ENCODE measurements at places on chromosomes 1 and 21.
A peak's percentile ranks its signal among the peaks of the same experiment; 100 is the strongest.

DNA sequence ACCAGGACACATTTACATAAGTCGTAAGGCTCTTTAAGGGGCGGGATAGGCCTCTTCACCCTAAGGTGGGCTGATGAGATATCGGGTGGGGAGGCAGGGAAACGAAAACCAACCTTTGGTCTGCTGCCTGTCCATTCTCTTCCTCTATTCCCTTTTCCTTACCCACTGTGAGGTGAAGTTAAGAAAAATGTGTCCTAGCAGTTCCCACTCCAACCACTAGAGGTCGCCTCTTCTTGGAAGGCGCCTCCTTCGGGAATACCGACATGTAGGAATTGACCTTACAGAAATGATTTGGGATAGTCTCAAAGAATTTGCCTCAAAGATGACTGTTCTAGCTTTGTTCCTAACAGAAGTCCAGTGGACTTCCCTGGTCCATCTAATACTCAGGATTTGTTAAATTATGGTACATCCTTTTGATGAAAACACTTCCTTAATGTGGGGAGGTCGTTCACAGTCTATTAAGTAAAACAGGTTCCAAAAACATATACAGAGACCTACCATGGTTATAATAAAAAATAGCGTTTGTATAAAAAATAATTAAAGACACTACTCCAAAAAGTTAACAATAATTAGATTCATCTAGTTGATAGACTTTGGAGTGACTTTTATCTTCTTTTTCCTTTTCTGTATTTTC, 14.1 kb downstream of the AZIN2 start:
- DNase-seq, result no peak

- DNase-seq, result no peak
Observed at GRCh38 chr1:193568512-193568911, 382.1 kb upstream of the B3GALT2 start.

- no peak for DNase-seq
Observed at GRCh38 chr1:121483234-121483633, 298.5 kb downstream of the SRGAP2C start.

DNA sequence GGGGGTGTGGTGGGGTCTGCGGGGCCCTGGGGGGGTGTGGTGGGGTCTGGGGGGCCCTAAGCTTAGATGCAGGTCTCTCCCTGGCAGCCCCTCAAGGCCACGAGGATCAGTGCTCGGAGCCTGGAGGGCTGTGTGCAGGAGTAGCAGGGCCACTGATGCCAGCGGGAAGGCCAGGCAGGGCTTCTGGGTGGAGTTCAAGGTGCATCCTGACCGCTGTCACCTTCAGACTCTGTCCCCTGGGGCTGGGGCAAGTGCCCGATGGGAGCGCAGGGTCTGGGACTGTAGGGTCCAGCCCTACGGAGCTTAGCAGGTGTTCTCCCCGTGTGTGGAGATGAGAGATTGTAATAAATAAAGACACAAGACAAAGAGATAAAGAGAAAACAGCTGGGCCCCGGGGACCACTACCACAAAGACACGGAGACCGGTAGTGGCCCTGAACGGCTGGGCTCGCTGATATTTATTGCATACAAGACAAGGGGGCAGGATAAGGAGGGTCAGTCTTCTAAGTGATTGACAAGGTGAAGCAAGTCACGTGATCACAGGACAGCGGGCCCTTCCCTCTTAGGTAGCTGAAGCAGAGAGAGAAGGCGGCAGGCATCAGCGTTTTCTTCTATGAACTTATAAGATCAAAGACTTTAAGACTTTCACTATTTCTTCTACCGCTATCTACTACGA, 8.7 kb downstream of the RNF223 start:
- DNase-seq, result no peak

DNA sequence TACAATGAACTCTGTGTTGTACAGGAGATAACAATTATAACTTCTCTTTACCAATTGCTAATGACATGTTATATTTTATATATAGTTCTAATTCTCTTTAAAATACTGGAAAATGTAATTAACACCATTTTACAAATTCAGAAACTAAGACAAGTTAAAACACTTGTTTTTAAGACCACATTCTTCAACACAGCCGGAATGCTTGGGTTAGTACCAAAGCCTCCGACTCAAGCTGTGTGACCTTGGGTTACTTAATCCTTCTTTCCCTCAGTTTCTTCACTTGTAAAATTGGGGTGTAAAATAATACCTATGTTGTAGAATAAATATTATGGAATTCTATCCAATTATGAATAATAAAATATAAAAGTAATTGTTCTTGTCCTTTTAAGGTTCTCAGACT, 378.7 kb downstream of the USH2A start:
- no peak for DNase-seq

DNA sequence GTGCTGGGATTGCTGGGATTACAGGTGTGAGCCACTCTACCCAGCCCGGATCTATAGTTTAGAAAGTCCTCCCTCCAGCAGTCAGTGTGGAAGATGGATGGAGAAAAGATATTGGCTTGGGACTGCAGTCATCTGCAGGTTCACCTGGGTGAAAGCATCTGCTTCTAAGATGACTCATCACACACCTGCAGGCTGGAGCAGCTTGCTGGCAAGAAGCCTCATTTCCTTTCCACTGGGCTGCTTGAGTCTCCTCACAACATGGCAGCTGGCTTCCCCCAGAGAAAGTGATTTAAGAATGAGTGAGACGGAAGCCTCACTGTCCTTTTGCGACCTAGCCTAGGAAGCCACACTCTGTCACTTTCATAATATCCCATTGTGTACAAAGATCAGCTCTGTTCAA, 50.0 kb downstream of the FOXO6 start:
- no peak for DNase-seq

GRCh38 chr1:207049974-207050391, 1.0 kb downstream of the YOD1 start:
- DNase-seq, result peak; percentile 15

DNA sequence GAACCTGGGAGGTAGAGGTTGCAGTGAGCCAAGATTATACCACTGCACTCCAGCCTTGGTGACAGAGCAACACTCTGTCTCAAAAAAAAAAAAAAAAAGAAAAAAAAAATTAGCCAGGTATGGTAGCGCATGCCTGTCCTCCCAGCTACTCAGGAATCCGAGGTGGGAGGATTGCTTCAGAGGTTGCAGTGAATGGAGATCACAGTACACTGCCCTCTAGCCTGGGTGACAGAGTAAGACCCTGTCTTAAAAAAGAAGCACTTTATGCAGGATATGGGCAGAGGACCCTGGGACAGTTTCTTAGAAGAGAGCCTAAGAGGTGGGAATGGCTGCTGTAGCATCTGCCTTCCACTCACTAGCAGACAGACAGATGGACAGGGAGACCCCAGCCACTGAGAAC, 23.0 kb downstream of the IQGAP3 start:
- no peak for DNase-seq

- no peak for DNase-seq
Observed at GRCh38 chr21:46025113-46025770, 43.7 kb downstream of the COL6A1 start.

GRCh38 chr1:207670997-207671396, 26.1 kb downstream of the CR1L start:
- no peak for DNase-seq

- no peak for DNase-seq
Observed at GRCh38 chr1:82318921-82319320, 518.2 kb downstream of the ADGRL2 start.

DNA sequence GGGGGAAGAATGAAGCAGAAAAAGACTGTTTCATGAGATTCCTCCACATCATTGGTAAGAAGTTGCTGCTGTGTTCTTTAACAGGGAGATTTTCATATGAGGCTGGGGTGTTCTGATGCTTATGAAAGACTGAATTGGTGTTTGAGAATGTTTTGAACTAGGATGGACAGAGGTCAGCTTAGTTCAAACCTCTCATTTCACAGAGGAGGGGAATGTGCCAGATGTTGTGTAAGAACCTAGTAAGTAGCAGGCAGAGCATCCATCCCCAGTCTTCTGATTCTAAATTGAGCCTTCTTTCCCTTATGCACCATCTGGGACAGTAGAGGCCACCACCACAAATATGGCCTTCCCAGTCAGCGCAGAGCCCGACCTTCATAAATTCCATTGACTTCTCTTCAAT, 43.7 kb downstream of the SAMD13 start:
- DNase-seq, result no peak

- DNase-seq, result no peak
Observed at GRCh38 chr1:65590279-65590678, 169.8 kb downstream of the LEPR start.

DNA sequence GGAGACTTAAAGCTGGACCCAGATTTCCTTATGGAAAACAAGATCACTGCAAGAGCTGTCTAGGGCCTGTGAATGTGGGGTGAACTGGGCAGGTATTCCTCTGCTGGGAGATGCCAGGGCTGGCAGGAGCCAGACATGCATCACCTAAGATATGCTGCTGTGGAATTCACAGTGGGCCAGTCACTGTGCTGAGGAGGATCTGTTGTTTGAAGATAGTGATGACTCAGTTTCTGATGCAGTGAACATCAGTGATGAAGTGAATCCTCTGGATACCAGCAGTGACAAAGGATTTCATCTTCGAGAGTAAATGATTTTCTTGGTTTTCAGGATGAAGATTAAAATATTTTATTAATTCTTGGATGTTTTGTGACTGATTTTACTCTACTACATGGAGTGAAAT, 29.9 kb upstream of the CAMSAP2 start:
- DNase-seq, result no peak

DNA sequence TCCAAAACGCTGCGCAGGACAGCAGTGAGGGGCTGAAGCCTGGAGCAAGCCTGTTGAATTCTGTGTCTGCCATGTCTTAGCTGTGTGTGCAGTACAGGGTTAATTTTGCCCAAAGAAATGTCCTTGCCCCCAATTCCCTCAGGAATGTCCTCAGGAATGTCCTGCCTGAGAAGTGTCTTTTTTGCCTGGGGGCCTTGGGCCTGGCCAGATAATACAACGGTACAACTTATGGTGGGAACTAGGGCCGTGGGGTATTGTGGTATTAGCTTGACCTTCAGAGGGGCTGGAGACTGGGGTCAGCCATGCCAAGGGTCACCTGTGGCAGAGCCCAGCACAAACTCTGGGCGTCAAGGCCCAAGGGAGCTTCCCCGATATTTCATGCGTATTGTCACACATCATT, 107.7 kb downstream of the AJAP1 start:
- DNase-seq, result no peak

GRCh38 chr1:68093737-68094136, 43.3 kb upstream of the DIRAS3 start:
- DNase-seq, result no peak

DNA sequence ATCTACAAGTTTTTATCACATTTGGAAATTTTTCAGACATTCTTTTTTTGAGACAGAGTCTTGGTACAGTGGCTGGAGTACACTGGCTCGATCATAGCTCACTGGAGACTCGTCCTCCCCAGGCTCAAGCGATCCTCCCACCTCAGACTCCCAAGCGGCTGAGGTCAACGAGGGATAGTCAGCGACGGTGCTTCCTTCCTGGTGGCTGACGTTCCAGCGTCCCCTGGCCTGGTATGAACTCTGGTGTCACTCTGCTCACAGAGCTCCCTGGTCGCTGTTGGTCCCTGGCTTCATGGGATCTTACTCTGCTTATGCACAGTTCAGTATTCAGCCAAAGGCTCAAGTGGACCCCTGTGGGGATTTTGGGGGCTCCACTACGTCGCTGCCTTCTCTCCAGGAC, 3.5 kb upstream of the ARHGEF16 start:
- no peak for DNase-seq

DNA sequence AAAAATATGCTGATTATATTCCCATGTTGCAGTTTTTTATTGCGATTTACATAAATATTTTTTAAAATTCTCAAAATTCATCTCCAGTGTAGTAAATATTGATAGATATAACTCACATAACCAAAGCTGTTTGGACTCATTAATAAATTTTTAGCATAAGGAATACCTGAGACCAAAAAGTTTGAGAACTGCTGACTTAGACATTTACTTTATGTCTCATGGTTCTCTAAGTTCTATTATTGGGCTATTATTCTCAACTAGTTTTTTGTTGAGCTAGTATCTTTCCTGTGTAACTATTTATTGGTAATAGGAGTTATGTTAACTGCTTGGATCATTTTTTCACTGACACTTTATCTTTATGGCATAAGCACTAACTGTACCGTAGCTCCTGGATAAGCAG, 1069.6 kb downstream of the ADGRL2 start:
- no peak for DNase-seq

- DNase-seq, result no peak
Observed at GRCh38 chr1:24963099-24963872, 33.2 kb upstream of the RUNX3 start.

GRCh38 chr1:188941986-188942385, 1535.7 kb downstream of the BRINP3 start:
- DNase-seq, result no peak

- DNase-seq, result no peak
Observed at GRCh38 chr21:35533893-35534292, 484.8 kb upstream of the RUNX1 start.

- DNase-seq, result no peak
Observed at GRCh38 chr21:35585878-35586277, 474.4 kb downstream of the SETD4 start.

DNA sequence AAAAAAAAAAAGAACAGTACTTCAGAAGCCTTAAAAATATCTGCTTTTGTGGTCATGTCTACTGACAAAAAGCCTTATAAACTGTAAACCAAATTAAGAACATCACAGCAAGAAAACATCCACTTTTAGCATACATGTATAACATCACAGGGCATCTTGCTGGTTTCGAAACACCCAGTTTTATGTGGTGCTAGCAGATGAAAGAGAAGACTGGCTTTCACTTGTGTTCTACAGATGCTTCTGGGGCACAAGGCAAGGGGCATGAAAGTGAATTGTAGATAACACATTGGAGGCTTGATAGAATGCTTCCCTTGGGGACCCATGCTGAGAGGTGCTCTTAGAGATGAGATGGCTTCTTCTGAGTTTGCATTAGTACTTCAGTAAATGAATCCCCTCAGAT, 543.7 kb upstream of the PKN2 start:
- DNase-seq, result no peak

- DNase-seq, result no peak
Observed at GRCh38 chr1:204373911-204374310, 14.2 kb upstream of the PLEKHA6 start.

DNA sequence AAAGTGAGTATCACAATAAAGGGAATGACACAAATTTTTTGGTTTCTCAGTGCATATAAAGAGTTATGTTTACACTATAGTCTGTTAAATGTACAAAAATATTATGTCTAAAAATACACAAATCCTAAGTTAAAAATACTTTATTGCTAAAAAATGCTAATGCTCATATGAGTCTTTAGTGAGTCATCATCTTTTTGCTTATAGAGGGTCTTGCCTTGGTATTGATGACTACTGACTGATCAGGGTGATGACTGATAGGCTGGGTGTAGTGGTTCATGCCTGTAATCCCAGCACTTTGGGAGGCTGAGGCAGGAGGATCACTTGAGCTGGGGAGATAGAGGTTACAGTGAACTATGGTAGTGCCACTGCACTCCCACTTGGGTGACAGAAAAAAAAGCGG, 12.9 kb upstream of the NUF2 start:
- DNase-seq, result no peak

DNA sequence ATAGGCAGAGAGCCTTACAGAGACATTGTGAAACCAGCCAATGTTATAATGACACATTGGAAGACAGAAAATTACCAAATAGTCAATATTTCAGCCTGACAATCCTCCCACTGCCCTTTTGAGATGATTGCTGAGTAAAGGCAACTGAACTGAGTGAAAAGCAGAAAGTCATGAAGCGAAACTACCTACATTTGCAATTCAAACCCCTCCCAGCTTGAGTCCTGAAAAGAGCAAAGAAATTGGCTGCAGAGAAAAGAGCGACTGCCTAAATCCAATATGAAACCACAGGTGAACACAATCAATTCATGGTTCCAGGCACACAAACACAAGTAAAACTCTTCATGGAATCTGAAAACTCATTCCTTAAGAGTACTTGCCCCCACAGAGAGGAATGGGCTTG, 143.4 kb upstream of the CHRM3 start:
- no peak for DNase-seq
